ENCODE measurements at places on chromosomes 5 and 9. TPM values are rescaled to one million over a fixed set of nuclear protein-coding genes. Genes with fewer than 3 reads are reported as not detected.

The PNPLA7 gene
- total RNA-seq = 0.07 TPM

The BTNL3 gene
- not detected for total RNA-seq

- DNase-seq = no peak
These were observed 10.4 kb upstream of the TCF7 start for GRCh38 chr5:134103998-134104654.

The CDKN2B-AS1 gene
- total RNA-seq = 0.71 TPM

The PCDHAC2 gene
- total RNA-seq = 4.6 TPM

The GAPT gene
- total RNA-seq = not detected

DNA sequence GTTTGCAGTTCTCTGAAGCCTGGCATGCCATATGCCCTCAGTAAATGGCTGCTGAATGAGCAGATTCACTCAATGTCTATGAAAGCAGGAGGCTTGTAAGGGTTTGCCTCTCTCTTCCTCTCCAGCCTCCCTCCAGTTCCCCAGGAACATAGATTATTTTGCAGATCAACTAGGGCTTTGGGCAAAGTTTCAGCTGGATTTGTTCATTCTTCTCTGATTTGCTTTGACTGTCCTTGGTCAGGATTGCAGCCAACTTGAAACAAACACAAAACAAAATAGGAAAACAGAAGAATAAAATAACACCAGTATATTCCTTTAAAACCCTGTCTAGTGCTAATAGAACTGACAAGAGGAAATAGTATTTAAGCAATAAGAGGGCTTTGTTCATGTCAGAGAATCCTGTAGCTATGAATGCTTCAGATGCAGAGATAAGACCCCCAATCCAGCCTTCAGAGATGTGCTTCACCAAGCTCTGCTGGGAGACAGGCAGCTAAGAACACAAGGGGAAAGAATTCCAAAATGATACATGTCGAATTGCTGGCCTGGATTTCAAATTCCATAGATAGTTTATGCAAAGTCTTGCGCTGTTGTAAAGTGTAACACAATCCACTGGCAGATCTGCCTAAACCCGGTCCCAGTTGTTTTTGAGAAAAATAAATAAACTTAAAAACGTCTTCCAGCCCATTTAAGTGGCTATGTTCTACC lies 174.3 kb downstream of the PAPPA start:
- DNase-seq = no peak

The SPATA31A6 gene
- total RNA-seq = not detected

GRCh38 chr5:134370311-134370870 lies 978 bp upstream of the UBE2B start:
- no peak for DNase-seq

- DNase-seq = no peak
These were observed 162.1 kb downstream of the FSTL4 start for GRCh38 chr5:133450286-133450685.

GRCh38 chr5:135205632-135206349 lies 171.8 kb upstream of the PITX1 start:
- peak; percentile 72 for DNase-seq

GRCh38 chr5:150299571-150300327 lies 3.0 kb downstream of the ARSI start:
- DNase-seq = no peak

DNA sequence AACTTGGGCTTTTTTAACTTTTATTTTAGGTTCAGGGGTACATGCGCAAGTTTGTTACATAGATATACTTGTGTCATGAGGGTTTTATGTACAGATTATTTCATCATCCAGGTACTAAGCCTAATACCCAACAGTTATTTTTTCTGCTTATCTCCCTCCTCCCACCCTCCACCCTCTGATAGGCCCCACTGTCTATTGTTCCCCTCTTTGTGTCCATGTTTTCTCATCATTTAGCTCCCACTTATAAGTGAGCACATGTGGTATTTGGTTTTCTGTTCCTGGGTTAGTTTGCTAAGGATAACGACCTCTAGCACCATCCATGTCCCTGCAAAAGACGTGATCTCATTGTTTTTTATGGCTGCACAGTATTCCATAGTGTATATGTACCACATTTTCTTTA lies 172.1 kb downstream of the SNCAIP start:
- no peak for DNase-seq

GRCh38 chr9:124040186-124040931 lies 28.8 kb downstream of the LHX2 start:
- no peak for DNase-seq

The OR2S2 gene
- total RNA-seq = not detected

DNA sequence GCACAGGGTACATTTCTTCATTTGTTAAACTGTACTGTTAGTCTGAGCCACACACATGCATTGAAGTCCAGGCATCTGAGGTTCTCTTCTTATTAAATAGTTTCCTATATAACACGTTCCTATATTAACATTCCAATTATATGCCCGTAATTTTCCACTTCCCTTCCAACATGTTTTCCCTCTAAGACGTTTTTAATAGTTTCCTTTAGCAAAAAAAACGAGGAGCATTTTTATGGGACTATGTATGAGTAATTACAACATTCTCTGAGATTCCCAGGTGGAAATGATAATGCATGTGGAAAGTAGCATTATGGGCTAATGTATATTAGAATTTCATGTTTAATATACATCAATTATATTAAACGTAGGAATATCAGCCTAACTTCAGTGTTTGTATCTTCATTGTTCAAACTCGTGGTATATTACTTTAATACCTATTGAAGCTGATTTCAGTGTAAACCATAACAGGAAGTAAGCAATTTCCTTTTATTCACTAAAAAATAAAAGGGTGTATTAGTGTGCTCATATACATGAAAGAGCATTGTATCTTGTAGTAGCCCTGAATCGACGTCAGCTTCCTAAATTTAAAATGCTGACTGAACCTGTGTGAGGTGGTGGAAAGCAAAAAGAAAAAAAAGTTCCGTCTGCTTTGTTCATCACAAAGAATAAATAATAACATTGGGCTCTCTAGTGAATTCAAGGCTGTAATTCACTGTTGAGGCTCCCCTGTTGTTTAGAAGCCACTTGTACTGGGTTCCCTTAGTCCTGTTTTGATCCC lies 11.3 kb downstream of the SMARCA2 start:
- no peak for DNase-seq

The ORM1 gene
- total RNA-seq = not detected

The CDC20B gene
- total RNA-seq = not detected

GRCh38 chr5:132662925-132663770 lies 5.2 kb downstream of the IL13 start:
- no peak for DNase-seq

The GNA14 gene
- not detected for total RNA-seq

The SPINK13 gene
- not detected for total RNA-seq

The LVRN gene
- not detected for total RNA-seq

DNA sequence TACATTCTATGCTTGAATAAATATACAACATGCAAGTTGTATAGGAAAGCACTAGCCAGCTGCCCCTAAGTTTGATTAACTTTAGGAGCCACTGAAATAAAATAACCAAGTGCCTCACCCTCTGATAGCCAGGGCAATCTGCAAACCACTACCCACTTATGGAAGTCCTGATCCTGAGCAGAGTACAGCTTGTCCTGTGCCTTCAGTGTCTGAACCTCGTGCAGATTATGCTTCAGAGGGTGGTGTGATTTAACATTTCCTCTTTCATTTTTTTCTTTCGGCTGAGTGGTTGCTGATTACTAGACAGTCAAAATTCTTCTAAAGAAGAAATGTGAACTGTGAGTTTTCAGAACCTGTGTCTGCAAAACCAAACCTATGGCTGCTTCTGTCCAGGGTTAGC lies 327.7 kb downstream of the PIK3R1 start:
- no peak for DNase-seq

DNA sequence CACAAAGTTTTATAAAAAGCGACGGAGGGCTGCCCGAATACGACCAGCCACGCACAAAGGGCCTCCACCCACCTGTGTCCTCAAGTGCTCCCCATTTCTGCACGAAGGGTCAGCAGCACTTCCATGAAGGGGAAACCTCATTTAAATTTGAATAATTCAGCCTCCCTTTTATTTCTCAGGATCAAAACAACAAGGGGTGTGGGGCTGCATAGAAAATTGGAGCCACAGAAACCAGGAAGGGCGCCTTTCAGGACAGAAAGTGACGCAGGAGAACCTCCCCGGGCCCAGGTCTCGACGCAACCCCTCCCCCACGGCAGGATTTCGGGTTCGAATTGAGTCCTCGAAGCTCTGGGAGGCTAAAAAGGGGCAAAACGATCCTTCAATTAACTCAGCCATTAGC lies 2.1 kb downstream of the NRARP start:
- DNase-seq = no peak

The N4BP3 gene
- total RNA-seq = 3.6 TPM
